ENCODE measurements at places on chromosomes 1 and 21. TPM values are rescaled to one million over a fixed set of nuclear protein-coding genes. Genes with fewer than 3 reads are reported as not detected.

The LCE1D gene
- total RNA-seq, result not detected

The ASPM gene
- 76.5 TPM for total RNA-seq

The TIAM1 gene
- total RNA-seq, result 18.1 TPM

The LDLRAD1 gene
- total RNA-seq, result not detected

The NGF gene
- not detected for total RNA-seq

The DYNLT4 gene
- 0.19 TPM for total RNA-seq

DNA sequence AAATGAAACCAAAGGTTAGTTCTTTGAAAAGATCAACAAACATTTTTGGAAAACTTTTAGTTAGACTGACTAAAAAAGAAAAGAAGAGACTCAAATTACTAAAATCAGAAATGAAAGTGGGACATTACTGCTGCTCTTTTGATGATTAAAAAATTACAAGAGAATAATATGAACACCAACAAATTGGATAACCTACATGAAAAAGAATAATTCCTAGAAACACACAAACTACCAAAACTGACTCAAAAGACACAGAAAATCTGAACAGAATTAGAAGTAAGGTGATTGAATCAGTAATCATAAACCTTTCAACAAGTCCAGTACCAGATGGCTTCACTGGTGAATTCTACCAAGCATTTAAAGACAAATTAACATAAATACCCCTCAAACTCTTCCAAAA, 5.6 kb downstream of the KIFAP3 start:
- no peak for DNase-seq

GRCh38 chr1:198932351-198932991, 293.6 kb downstream of the PTPRC start:
- no peak for DNase-seq

The RGS1 gene
- total RNA-seq, result 0.11 TPM

The NR1I3 gene
- total RNA-seq, result not detected

GRCh38 chr1:44154049-44154448, 12.6 kb upstream of the KLF18 start:
- DNase-seq, result no peak

DNA sequence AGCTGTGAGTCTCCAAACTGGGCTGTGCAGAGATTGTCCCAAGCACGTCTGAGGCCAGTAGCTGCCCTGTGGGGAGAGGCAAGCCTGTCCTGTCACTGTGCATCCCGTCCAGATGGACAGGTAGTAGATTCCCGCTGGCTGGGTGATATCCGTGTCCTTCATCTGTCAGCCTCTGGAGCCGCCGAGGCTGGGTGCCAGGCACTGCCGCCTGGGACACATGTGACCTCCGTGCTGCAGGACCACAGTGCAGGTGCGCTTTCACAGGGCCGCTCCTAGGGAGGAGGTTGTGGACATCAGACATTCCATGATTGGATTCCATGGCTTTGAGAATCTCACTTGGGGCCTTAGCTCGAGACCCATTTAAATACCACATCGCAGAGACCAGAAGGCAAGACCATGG, 4.7 kb downstream of the PDXK start:
- DNase-seq, result no peak
